Omental fat pad (tissue), 4 donors: ENCODE measurements at places on chromosomes 12 and 14. TPM values are rescaled to one million over a fixed set of nuclear protein-coding genes. Genes with fewer than 3 reads are reported as not detected.

DNA sequence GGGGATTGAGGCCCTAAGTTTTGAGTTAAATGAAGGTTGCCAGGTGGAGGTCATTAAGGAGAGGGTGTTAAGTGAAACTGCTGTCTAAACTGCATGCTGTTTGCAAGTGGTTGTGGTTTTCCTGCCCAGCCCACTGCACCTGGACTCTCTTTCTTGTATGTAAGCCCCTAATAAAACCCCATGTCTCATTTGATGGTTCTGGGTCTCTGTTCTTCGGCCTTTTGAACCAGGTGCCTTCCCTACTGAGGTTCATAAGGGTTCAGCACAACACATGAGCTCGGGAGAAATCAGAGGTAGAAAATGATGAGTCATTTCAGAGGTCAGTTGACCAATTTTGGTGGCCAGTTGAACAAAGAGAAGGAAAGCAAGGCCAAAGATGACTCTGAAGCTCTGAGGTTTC is 382.5 kb downstream of the RPS29 start:
- DNase-seq = no peak

DNA sequence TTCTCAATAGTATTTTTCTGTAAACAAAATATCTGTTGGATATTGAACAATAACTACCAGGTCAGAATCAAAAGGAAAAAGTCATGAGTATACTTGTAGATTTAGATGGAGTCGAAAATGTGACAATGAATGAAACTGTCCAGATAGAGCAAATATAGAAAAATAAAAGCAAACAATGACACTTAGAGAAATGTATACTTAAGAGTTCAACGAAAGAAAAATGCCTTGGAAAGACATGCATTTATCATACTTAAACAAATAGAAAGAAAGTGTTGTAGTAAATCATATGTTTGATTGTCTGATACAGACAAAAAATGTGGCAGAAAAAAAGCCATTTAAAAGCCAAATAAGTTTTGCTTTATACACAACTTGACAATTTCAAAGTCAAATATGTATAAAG is 571.2 kb upstream of the MGAT4C start:
- no peak for DNase-seq

DNA sequence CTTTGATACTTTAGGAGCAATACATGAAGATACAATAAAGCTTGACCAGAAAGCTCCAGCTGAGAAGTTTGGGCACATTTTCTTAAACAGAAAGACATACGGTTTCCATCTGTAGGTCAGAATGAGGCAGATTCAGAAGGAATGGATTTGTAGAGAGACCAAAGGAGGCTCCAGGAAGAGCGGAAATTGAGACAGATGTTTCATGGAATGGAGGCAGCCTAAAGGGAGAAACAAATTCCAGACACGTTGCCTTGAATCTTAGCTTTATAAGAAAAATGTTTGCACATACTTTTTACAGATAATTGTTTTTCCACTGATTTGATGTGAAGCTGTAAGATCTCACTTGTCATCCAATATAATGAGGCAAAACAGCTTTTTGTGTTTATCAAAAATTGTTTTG is 24.8 kb downstream of the EPYC start:
- DNase-seq = no peak

DNA sequence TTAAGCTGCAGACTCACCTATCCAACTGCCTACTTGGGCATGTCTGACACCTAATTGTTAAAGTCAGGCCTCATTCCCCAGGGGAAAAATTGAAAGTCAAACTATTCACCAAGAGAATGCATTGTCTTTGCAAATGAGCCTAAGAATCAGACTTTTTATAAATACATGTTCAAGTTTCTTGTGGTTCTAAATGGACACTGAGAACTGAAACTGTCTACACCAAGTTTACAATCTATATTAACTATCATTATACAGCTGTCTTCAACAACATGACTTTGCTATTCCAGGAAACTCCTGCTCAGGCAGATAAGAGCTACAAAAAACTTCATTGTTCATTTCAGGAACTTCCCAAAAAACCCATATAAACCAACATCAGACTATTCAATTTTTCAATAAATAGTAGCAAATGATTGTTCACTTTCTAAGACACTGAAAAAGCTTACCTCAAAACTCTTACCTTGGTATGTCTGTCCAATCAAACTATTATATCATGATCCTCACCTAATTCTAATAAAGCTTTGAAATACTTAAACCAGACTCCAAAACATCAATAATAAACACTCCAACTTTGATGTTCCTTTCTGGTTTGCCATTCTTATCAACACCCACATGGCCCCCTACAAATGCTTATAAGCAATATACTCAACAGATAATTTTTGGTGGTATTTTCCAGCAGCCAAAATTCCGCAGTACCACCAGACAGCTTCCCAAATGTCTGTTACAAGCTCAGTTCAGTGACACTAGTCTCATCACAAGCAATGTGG is 24.2 kb downstream of the CDK17 start:
- DNase-seq = no peak

DNA sequence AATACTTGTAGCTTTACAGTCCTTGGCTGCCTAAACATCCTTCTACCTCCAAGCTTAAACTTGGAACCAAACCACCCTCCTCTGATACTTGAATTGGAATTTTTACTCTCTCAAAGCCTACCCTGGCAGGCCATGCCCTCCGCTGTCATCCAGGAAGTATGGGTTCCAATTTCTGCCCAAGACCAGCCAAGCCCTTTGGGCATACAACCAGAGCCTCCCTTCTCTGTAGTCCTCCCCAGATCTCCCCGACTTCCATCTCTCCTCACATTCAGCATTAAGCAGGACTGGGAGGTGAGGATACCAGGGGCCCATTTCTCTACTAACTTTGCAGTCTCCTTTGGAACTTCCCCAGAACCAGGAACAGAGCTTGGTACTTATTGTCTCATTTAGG is 369 bp upstream of the DHH start:
- no peak for DNase-seq

VIPAS39 gene
- 17.0 TPM for total RNA-seq

- DNase-seq = no peak
Observed at GRCh38 chr12:121190523-121191031, 19.4 kb upstream of the P2RX4 start.

GRCh38 chr12:118145113-118145797 is 9.3 kb downstream of the PEBP1 start:
- no peak for DNase-seq

DNA sequence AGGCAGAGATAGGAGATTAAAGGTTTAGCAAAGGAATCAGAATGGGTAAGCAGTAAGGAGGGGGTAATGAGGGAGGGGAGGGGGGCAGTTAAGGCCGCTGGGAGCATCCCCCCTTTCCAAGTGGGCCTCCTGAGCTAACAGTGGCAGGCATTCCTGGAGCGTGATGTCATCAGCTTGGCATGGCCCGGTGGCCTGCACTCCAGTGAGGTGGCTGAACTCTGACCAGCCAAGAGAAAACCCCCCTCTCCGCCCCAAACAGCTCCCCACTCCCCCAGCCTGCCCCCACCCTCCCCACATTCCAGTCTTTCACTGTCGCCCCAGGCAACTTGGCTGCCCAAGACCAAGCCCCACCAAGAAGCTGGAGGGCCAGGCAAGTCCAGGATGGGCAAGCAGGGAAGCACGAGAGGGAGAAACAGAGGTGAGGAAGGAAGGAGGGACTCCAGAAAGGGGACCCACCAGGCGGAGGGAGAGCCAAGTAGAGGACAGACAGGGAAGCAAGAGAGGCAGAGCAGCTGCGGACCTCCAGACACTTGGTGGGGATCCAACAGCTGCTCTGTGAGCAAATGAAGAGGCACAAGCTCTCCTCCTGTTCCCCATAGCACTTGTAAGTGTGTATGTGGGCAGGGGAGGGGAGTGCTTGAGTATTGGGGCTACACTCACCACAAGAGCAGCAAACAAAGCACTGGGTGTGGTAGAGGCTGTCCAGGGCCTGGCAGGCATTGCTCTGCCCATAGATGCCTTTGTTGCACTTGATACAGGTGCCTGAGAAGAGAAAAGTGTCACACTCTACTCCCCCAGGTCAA is 4.5 kb downstream of the AJUBA start:
- DNase-seq = no peak

DNA sequence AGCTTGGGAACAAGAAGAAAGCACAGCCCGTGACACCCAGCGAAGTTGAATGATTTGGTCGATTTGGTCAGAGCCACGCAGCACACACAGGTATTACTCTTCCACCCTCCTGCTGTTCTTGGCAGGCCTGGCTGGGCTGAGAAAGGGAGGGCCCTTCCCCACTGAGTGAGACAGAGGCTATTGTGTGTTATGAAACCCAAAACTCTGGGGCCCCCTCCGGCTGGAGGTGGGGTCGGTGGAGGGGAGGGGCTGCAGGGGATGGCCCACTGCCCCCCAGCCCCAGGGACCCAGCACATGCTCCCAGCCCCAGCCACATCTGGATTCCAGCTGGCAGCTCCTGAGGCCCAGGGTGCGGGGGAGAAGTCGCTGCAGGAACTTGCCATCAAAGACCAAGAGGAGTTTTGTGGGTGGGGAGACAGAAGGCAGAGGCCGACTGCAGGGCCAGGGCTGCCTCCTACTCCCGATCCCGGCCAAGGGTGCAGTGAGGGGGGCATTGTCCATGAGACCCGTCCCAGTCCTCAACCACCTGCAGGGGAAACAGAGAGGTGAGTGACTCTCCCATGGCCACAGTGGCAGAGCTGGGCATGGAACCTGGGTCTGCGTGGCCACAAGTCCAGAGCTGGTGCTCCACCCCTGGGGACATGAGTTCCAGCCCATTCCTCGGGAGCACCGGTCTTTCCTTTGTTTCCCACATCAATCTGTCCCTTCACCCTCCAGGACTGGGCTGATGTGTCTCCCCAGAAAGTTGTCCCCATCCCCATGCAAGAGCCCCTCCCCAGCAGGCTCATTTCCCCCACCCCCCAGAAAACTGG is 8.7 kb downstream of the TMEM119 start:
- DNase-seq = no peak

GRCh38 chr12:97556302-97556779 is 93.7 kb downstream of the RMST start:
- DNase-seq = no peak

- DNase-seq = no peak
Observed at GRCh38 chr12:130976171-130976720, 22.5 kb downstream of the ADGRD1 start.

ATP23 gene
- total RNA-seq = 3.6 TPM

FOXA1 gene
- not detected for total RNA-seq

- no peak for DNase-seq
Observed at GRCh38 chr12:129016159-129016558, 162.9 kb downstream of the GLT1D1 start.

DNA sequence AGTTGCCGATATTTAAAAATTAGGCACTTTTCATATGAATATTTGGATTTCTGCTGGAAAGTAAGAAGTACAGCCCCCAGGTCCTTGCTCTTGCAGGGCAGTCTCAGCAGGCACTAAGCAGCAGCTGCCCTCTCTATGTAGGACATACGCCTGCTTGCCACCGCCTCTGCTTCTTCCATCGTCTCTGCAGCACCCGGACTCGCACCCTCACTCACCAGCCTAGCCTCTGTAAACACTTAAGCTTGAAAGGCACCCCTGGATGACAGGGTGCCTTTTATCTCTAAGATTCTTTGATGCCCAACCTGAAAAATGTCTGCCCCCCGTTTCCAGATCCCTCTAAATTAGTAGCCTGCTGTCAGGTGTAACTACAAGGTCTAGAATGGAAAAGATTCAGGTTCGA is 19.0 kb downstream of the OTUB2 start:
- DNase-seq = no peak

DNA sequence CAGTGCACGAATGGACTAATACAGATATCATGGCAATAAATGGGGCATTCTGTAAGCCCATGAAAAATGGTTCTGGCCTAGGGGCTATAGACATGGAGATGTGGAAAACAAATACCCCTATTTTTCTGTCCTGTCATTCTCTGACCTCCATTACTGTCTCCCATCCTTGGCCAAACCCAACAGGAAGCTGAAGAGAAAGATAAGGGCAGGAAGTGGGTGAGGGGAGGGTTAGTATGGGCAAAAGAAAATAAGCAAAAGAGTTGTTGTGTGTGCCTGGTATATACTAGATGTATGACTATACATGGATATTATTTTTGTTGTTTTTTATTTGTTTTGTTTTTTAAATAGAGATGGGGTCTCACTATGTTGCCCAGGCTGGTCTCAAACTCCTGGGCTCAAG is 339.3 kb downstream of the PCNX1 start:
- DNase-seq = no peak

DNA sequence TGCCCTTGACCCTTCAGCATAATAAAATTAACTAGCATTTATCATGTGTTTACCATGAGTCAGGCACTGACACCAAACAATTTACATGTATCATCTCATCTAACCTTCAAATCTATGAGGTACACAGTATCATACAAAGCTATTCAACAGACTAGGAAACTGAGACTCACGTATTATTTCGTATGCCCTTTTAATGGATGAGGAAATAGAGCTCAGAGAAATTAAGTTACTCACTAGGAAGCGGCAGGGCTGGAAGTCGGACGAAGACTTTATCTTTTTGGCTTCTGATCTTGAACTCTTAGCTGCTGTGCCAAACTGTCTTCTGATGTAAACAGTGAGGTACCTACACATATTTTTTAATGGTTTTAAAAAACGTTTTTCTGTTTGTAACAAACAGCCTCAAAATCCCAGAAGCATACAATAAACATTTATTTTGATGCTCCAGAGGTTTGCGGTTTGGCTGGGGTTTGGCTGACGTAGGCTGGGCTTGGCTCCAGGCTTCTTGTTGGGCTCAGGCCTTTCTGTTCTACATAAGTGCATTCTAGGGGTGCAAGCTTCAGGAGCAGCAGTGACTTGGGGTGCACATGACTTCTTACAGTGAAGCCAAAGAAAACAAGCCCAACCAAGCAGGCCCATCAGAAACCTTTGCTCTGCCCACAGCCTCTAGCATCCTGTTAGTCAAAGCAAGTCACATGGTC is 184.7 kb downstream of the TBX5 start:
- no peak for DNase-seq

GRCh38 chr14:76761136-76761959 is at the start of gene VASH1:
Gene VASH1, plus strand, starts transcription at chr14:76761468. Its CDS starts 1,354 bp downstream, at chr14:76762822.
- DNase-seq = no peak

GRCh38 chr12:10364815-10365622 is 24.8 kb downstream of the KLRK1 start:
- DNase-seq = peak; percentile 30

DNA sequence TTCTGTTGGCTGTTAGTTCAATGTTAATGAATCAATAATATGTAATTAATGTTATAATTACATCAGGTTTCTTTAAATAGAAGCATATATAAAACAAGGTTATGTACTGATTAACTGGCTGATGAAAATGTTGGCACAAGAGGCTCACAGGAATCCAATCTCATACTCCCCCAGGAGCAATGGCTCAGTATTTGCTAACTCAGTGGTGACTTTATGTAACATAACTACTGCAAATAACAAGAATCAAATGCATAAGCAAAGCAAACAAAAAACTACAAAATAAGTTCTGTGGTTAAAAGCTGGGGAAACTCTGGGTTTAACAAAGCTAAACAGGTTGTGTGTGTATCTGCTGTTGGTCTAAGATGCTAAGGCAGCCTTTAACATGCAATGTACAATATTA is 27.7 kb upstream of the BBS10 start:
- DNase-seq = no peak

GLI1 gene
- total RNA-seq = 0.60 TPM

TOMM20L gene
- not detected for total RNA-seq

- no peak for DNase-seq
Observed at GRCh38 chr12:11685716-11686115, 36.2 kb downstream of the ETV6 start.
